ENCODE measurements at places on chromosomes 2 and 18. TPM values are rescaled to one million over a fixed set of nuclear protein-coding genes. Genes with fewer than 3 reads are reported as not detected.

The METTL8 gene
- total RNA-seq, result 33.0 TPM

The ASB3 gene
- total RNA-seq, result 32.1 TPM

The SERPINB12 gene
- total RNA-seq, result not detected

The ARHGAP25 gene
- 37.7 TPM for total RNA-seq

The KATNAL2 gene
- 13.9 TPM for total RNA-seq

The GCG gene
- total RNA-seq, result not detected

- DNase-seq, result no peak
Observed at GRCh38 chr18:45168866-45169600, 446.2 kb upstream of the SLC14A2 start.

GRCh38 chr18:67417864-67418523 is 98.5 kb downstream of the DSEL start:
- no peak for DNase-seq

All from OCI-LY7 (cell line).